ENCODE measurements at places on chromosomes 7 and 10.

GRCh38 chr10:103836861-103837260 lies 18.5 kb downstream of the SH3PXD2A start:
- no peak for DNase-seq

GRCh38 chr10:69516316-69516715 lies 56.9 kb downstream of the NEUROG3 start:
- no peak for DNase-seq

GRCh38 chr7:40544221-40544723 lies 409.5 kb downstream of the SUGCT start:
- DNase-seq = no peak

DNA sequence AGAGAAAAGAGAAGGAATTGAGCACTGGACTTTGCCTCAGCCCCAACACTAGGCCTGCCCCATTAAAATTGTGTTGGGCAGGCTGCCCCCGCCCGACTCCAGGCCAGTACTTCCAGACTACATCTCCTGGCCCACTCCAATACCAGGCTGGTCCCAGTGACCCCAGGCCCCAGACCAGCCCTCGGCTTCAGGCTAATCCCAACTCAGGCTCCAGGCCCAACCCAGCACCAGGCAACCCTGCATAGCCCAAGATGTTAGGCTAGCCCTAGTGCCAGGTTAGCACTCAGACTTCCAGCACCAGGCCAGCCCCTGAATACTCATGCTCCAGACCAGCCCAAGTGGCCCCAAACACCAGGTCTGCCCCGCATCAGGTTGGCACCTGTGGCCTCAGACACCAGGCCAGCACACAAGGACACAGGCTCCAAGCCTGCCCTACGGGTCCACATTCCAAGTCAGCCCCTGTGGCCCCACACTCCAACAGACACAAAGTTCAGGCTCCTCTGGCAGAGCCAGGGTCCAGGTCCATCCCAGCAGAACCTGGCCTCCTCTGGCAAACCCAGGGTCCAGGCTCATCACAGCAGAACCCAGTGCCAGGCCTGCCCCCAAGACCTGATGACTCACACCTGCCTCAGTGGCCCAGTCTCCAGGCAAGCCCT lies 20.3 kb downstream of the COG5 start:
- DNase-seq = no peak

DNA sequence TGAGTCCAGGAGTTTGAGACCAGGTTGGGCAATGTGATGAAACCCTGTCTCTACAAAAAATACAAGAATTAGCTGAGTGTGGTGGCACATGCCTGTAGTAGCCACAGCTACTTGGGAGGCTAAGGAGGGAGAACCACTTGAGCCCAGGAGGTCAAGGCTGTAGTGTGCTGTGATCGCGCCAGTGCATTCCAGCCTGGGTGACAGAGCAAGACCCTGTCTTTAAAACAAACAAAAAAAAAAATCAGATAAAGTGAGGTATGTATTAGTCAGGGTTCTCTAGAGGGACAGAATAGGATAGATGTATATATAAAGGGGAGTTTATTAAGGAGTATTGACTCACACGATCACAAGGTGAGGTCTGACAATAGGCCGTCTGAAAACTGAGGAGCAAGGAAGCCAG lies 101.5 kb upstream of the GPR26 start:
- no peak for DNase-seq

DNA sequence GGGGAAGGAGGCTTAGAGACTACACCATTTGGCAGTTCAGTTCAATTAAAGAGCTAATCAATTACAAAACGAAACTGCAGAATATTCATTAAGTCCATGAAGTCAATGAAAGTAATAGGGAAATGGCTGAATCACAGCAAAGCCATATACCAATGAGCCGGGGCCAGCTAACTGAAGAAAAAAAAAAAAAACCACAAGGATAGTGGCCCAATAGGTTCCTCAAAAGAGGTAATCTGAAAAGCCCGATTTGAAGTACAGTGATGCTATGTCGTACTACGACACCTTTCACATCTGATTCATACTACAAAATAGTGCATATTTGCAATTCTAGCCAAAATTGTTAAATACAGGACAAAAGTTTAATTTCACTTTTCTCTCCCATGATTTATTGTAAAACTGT lies 2.5 kb downstream of the ARHGAP12 start:
- no peak for DNase-seq

DNA sequence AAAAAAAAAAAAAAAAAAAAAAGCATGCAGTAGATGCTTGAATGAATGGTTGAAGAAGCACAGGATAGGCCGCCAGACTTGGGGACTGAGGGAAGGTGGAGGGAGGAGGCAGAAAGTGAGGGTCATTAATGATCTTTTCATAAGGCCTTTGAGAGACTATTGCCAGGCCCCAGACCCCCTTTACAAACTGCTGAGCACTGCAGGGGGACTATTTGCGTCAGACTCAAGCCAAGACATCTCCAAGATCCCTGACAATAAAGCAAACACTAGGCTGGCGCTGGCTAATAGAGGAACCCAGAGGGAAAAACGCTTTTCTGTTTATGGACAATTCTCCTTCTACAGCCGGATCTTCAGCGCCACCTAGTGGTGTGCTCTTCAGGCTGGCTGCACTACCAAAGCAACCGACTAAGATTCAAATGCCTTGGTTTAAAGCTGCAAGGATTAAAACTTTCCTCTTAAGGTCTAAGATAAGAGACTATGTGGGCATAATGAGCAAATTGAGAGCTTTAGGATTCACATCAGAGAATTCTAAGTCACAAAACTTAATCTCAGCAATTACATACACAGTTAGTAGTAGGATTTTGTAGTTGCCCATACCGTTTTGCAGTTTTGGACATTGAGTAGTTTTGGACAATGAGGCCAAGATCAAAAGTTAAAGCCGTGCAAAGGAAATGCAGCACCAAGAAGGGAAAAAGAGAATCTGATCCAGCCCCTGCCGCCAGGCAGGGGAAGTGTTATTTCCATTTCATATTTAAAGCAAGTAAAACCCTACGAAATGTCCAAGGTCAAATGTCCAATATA lies 17.9 kb upstream of the AGK start:
- DNase-seq = peak; percentile 84

DNA sequence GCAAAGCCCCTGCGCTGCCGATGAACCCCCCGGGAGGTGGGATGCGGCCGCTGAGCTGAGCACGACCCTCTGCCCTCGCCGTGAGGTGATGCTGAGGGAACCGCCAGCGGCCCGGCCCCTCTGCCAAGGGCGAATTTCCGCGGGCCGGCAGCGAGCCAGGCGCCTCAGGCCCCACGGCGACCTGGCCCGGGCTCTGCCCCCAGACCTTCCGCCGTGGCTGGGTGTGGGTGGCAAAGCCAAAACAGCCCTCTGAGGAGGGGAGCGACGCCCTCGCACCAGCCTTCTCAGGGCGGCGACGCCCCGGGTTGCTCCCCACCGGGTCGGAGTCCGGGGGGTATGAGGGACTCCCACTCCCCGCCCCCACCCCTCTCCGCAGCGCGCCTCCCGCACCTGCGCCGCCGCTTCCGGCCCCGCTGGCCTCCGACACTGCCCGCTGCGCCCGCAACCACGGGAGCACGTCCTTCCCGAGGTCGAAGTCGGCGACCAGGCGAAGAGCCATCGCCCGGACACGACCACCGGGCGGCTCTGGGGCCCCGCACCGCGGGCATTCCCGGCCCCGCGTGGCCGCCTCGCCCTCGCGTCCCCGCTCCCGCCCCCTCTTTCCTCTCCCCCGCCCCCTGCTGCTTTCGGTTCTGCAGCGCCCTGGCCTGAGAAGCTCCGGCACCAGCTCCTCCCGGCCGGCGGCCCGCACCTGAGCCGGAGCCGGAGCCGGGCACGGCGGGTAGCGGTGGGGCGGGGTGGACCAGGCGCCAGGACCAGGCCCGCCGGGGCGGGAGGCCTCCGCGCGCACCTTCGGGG lies at the start of gene GSAP:
TSS of gene GSAP (minus strand) at position 527 of the 798 bp plus-strand sequence. CDS start at position 499, 28 bp downstream.
- DNase-seq = peak; percentile 62

DNA sequence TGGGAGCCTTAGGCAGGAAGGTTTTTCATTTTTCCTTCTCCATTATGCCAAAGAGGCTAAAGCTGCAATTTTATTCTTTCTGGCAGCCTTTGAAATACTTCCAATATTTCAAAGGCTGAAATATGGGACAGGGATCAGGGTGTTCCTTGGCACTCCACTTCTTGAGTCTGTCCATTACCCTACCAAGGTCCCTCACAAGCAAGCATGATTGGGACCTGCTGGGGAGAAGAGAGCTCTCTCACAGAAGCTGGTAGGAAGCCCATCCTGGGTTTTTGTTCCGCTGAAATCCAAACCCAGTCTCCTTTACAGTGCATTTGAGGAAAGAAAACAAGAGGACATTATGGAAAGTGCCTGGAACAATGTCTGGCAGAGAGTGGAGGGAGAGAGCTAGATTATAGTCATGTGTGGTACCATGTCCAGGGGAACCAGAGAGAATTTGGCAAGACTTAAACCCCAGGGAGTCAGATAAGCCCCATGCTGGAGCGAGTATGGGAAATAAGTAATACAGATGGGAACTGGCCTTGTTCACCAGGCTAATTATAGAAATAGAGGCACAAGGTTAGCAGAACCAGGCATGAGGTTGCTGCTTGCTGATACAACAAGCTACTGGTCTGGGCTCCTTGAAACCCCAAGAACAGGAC lies 104.7 kb downstream of the LSM5 start:
- DNase-seq = no peak

GRCh38 chr10:50244201-50244600 lies 7.1 kb downstream of the ASAH2 start:
- no peak for DNase-seq

DNA sequence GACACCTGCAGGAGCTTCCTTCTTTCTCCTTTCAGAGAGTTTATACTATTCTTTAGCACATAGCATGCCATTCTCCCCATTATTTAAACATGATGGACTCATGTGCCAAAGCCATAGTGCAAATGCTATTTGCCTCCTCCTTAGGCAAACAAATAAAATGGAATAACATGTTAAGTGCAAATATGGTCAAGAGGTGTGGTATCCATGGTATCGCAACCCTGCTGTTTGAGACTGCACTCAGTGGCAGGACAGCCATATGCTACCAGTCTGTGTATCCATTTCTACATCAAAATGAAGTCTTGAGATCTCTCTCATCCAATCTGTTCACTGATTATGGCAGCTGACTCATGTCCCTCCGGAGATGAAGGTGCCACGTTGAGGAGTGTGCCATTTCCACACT lies 22.8 kb downstream of the HEPACAM2 start:
- DNase-seq = no peak

GRCh38 chr7:91182819-91183764 lies 81.1 kb upstream of the FZD1 start:
- peak; percentile 87 for DNase-seq

DNA sequence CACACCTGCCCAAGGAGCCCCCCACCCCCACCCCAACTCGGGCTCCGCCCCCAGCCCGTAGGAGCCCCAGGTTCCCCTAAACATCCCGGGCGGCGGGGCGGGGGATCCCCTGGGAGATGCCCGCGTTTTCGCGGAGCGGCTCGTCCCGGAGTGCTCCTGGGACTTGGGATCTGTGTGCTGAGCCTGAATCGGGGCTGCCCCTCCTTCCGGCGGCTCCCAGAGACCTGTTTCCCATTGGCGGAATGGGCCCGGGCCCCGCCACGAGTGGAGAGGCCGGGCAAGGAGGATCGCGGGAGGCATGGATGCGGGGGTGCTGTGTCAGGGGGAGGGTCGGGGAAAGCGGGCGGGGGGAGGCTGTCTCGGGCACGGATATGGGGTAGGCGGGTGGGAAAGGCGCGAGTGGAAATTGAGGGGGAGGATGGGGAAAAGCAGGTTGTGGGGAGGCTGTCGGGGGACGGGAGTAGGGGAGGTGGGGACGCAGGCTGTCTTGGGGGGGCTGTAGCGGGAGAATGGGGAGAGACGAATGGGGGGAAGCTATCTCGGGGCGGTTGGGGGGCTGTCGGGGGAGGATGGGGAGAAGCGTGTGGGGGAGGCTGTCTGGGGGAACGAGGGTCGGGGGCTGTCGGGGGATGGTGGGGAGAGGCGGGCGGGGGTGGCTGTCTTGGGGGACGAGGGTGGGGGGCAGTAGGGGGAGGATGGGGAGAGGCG lies 572 bp upstream of the BHLHA15 start:
- DNase-seq = peak; percentile 60

All from AG08395 (cell line).